Stimulated activated CD8-positive, alpha-beta memory T cell treated with anti-CD3 and anti-CD28 coated beads, Interleukin-15, amount 100 ng/mL, for 4 hours (primary cell): ENCODE measurements at places on chromosomes 2 and 18.

DNA sequence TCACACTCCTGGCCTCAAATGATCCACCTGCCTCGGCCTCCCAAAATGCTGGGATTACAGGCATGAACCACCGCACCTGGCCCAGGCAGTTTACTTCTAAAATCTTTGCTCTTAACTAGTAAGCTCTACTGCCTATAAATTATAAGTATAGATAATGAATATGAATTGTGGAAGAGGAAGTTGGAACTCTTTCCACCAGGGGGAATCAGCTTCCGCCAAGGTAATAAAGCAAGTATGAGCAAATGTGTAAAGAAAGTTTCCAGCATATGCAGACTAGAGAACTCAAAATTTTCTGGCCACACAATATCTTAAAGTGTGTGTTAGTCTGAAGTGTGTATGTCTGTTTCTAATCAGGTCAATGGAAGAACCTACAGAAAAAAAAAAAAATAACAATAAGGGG, 68.1 kb downstream of the RMDN2 start:
- no peak for DNase-seq

- no peak for DNase-seq
Measured at GRCh38 chr18:22643731-22644130, 226.0 kb upstream of the CTAGE1 start.

GRCh38 chr2:84963692-84964405, 7.1 kb upstream of the KCMF1 start:
- no peak for DNase-seq

GRCh38 chr2:230137902-230138539, 69.3 kb upstream of the SLC16A14 start:
- no peak for DNase-seq

GRCh38 chr2:196213252-196213980, 42.0 kb upstream of the STK17B start:
- no peak for DNase-seq

- DNase-seq, result no peak
Measured at GRCh38 chr2:70523996-70524965, 29.3 kb downstream of the TGFA start.

GRCh38 chr2:151620761-151621160, 113.5 kb downstream of the NEB start:
- DNase-seq, result no peak

- no peak for DNase-seq
Measured at GRCh38 chr18:62596145-62597005, 73.5 kb downstream of the ZCCHC2 start.

DNA sequence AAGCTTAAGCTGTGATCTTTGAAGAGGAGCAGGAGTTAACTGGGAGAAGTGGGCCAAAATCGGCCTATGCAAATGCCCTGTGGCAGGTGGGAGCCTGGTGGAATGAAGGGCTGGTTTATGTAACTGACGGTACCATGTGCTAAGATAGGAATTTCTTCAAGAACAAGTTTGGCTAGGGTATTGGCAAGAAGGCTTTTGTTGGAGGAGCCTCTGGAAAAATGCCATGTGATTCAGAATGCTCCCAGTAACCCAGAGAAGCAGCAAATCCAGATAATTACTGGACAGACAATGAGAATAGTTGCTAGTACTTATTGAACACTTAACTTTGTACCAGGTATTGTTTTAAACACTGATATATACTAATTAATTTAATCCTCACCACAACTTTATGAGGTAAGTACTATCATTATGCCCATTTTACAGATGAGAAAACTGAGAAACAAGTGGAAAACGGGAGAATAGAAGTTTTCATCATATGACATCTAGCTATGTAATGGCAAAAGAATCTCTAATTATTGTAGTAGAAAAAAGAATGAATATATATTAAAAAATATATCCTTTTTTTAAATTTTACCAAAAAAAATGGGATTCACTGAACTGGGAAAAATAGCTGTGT, 9.1 kb upstream of the FAM124B start:
- no peak for DNase-seq

DNA sequence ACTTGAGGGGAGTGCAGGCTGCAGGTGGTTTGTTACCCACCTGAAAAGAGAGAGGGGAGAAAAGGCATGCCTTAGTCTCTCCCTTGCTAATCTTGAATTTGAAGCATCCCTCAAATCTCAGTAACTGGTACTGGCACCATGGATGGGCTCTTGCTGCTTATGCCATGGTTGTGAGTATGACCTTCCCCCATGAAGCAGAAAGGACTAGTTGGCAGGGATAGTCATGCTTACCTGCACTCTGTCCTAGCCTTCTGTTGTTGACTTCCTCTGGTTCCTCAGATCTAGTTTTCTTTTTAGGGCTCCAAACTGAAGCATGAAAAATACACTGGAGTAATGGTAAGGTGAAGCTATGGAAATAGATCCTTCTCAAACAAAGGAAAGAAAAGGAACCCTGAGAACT, 191.2 kb downstream of the SPAG16 start:
- DNase-seq, result no peak
